GM12892 (cell line): ENCODE measurements at places on chromosomes 13 and 19.

GRCh38 chr13:26299168-26299750 is 45.3 kb downstream of the CDK8 start:
- no peak for DNase-seq

GRCh38 chr19:7983995-7984837 is 21.2 kb downstream of the ELAVL1 start:
- DNase-seq, result no peak

GRCh38 chr13:49319951-49320350 is 72.2 kb downstream of the CDADC1 start:
- DNase-seq, result no peak

DNA sequence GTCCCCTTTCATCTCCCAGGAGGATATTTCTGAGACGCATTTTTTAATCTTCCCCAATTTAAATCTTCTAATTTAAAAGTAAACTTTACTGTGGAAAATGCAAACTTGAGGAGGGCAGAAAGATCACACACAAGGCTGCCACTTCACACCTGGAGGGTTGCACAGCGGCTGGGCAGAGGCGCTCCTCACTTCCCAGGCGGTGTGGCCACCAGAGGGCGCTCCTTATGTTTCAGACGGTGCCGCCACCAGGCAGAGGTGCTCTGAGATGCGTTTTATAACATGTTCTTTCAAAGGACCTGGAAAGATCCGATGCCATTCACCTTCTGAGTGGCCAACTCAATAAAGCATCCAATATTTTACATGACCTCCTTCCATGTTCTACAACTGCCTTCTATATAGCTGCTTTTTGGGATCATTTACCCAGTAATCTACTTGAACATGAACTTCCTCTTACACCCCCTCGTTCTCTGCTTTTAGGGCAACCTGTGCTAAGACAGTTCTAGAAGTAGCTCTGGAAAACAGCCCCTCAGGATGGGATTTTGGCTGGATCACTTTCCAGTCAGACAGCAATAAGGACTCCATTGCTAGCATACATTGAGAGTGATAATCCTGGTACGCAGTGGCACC is 14.8 kb upstream of the MTUS2 start:
- no peak for DNase-seq

DNA sequence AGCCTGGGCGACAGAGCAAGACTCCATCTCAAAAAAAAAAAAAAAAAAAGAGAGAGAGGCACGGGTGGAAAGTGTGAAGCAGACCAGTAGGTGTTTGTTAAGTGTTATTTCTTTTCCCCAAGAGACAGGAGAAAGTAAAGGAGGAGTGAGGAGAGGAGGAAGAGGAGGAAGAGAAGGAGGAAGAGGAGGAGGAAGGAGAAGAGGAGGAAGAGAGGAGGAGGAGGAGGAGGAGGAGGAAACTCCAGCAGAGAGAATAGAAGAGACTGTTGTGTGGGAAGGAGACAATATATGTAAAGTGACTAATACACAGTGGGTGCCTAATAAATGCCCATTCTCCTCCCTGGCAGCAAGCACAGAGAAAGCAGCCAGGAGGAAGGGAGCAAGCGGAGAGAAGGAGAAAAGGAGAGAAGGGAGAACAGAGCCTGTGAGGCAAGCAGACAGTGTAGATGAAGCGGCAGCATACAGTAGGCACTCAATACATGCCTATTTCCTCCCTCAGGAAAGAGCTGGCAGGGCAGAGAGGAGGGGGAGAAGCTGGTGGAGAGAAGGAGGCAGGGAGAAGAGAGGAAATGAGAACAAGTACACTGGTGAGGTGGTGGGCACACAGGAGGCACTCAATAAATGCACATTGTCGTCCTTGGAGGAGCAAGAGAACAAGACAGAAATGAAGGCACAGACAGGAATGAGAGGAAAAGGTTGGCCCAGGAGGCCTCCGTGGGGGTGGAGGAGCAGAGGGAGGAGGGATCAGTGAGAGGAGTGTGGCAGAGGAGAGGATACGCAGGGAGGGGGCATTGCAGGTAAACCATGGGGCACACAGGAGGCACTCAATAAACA is 16.6 kb downstream of the JOSD2 start:
- DNase-seq, result no peak

- no peak for DNase-seq
Measured at GRCh38 chr13:27605610-27606200, 14.6 kb downstream of the LNX2 start.

- no peak for DNase-seq
Measured at GRCh38 chr13:28423010-28423409, 71.9 kb downstream of the FLT1 start.

DNA sequence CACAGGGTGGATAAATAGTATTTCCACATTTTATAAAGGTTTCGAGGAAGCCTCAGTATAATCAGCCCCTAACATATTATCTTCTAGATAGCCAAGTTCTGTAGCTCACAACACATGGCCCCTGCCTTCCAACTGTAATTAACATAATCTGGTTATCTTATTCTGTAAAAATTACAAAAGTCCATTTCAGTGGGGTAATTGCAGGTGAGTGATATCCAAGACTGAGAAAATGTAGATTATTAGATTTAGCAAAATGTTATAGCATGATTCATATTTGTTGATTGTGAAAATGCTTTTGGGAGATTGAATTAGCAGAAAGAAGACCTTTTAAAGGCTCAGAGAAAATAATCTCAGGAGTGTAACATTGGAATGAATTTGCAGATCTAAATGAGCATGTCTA is 168.3 kb upstream of the GPC6 start:
- no peak for DNase-seq

- no peak for DNase-seq
Measured at GRCh38 chr13:74629985-74630384, 495.8 kb upstream of the KLF12 start.

DNA sequence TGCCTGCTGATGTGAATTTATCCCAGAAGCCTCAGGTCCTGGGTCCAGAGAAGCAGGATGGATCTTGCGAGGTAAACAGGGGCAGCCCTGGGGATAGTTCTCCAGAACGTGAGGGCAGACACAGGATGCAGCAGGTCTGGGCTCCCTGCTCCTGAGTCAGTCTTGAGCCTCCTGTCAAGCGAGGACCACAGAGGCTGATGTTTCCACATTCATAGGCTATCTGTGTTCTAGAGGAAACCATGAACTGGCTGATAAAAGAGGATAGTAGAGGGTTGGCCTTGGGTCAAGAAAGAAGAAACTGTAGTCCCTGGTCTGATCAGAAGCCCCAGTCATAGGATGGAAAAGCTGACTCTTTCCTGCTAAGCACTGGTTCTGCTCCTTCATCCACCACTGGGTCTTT is 2.2 kb downstream of the ZNF175 start:
- DNase-seq, result no peak

DNA sequence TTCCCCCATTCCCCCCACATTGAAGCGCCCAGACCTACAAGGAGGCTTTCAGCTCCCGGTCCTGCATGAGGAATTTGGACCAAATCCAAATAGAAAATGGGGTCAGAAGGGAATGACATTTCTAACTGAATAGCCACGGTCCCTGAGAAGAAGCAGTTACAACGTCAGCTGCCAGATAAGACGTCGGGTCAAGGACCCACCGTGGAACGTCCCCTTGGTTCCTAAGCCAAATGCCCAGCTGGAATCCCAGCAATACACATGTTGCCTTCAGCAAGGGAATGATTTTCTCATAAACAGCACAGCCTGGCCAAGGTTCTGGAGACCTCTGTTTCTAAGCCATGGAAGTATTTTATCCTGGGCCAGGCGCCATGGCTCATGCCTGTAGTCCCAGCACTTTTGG is 109.1 kb upstream of the PEG3 start:
- no peak for DNase-seq

DNA sequence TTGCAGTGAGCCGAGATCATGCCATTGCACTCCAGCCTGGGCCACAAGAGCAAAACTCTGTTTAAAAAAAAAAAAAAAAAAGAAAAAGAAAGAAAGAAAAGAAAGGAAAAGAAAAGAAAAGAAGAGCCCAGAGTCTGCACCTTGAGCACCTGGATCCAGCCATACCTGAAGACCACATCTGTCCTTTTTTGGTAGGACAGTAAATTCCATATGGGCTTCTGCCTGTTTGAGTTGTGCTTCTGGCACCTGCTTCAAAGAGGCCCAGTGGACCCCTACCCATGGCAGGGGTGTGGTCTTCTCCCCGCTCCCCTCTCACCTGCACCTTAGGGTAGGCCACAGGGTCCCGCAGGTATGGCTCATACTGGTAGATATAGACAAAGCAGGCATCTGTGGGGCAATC is 5.8 kb downstream of the TM6SF2 start:
- DNase-seq, result no peak

DNA sequence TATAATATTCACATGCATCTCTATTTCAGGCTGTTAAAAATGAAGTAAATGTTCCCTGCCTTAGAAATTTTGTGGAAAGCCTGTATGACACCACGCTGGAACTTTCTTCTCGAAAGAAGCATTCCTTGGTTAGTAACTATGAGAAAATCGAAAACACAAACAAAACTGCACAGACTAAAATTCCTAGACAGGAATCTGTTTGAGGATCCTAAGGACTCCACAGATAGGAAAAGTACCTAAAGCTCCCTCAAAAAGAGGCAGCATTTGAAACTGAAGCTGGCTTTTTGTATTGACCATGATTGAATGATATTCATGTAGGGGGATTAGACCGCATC is 103.4 kb downstream of the FRY start:
- DNase-seq, result no peak

DNA sequence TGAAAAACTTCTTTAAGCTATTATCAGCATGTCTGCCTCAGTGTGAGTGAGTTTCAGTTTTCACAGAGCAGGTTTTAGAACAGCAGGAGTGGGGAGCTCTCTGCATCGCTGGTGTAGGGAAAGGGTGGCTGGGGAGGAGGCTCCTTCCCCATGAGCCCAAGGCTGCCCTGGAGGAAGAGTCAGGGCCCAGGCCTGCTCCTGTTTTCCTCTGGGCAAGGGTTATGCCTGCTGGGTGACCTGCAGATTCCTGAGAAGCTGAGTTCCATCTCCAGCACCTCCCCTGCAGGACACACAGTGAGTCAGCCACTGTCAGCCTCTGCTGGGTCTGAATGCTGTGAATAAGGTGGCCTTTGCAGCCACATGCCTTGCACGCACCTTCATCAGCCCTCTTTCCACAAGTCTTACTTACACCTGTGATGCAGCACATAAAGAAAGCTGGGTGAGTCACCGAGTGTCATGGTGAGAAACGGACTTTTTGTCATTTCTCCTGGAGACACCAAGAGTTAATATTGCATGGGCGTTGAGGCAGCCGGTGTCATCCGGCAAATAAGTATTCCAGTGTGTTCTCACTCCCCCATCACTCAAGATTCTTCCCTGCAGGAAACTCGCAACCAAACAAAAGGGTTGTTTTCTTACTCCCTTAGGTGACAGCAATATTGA is 186.4 kb upstream of the KL start:
- no peak for DNase-seq

DNA sequence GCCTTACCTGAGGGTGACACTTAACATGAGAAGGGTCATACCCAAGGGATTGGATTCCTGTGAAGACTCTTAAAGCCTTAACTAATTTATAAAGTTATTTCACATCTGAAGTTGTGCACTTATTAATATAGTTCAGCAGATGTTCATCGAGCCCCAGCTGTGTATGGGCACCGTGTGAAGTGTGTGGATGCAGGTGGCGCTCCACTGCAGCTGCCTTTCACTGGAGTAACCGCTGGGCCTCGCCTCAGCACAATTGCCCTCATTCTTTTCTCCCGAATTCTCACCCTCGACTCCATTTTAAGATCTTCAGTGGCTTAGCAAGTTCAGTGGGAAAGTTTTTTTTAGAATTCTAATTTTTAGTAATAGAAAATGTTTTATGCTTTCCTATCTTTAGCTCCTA is 66.2 kb downstream of the DPY19L3 start:
- DNase-seq, result no peak

GRCh38 chr19:50008532-50008931 is 16.6 kb downstream of the VRK3 start:
- DNase-seq, result no peak

- DNase-seq, result no peak
Measured at GRCh38 chr13:52954838-52955237, 73.8 kb upstream of the OLFM4 start.

DNA sequence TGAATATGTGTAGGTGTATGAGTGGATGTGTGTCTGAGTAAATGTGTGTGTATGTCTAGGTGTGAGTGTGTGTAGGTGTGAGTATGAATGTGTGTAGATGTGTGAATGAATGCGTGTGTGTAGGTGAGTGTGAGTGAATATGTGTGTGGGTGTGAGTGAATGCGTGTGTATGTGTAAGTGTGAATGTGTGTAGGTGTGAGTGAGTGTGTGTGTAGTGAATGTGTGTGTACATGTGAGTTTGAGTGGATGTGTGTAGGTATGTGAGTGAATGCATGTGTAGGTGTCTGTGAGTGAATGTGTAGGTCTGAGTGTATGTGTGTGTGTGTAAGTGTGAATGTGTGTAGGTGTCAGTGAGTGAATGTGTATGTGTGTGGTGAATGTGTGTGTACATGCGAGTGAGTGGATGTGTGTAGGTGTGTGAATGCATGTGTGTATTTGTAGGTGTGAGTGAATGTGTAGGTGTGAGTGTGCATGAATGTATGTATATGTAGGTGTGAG is 201.0 kb upstream of the ZNF536 start:
- DNase-seq, result no peak

GRCh38 chr13:31088826-31089420 is 72.8 kb downstream of the HSPH1 start:
- no peak for DNase-seq

DNA sequence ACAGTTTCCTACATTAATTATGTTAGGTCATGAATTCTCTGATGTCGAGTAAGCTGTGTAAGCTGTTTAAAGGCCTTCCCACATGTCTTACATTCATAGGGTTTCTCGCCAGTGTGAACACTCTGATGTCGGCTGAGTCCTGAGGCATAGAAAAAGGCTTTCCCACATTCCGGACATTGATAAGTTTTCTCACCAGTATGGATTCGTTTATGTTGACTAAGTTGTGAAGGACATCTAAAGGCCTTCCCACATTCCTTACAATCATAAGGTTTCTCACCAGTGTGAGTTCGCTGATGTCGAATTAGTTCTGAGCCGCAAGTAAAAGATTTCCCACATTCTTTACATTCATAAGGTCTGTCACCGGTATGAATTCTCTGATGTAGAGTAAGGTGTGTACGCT is 24.9 kb downstream of the ZNF850 start:
- DNase-seq, result no peak

DNA sequence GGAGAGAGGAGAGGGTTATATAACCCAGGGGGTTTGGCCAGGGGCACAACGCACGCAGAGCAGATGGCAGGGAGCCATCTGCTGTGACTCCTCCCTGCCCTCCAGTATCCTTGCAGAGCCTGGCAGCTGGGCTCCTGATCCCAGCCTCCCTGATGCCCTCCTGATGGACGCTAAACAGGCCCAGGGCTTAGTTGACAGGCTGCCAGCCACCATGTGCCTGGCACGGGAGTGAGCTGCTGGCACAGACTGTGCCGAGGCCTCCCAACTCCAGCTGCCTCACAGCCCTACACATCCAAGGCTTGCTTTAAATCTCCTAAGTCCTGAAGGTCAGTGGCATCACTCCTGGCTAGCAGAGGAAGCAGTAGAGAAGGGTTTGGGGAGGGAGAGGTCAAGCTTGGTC is 16.7 kb downstream of the SYDE1 start:
- DNase-seq, result no peak

- no peak for DNase-seq
Measured at GRCh38 chr19:28318469-28319179, 894.3 kb downstream of the UQCRFS1 start.

- DNase-seq, result no peak
Measured at GRCh38 chr13:47594833-47595232, 406.2 kb downstream of the SUCLA2 start.
